COR-L47 (cell line): ENCODE measurements at places on chromosomes 5 and 9.

DNA sequence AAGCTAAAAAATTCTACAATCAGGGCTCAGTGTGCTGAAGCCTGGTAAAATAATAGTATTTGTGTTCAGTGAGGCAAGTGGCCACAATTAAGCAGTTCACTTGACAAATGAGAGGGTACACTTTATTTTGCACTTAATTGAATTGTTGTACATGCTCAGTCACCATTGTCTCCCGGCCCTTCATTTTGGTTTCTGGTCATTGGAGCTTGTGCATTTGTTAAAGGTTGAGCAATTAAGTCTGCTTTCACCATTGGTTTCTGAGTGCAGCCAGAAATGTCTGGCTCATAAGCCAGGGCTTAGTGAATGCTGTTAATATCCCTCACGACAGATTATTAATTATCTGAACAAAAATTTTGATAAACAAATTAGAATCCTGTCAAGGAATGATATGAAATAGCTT lies 89.6 kb downstream of the PRDM6 start:
- DNase-seq, result no peak

DNA sequence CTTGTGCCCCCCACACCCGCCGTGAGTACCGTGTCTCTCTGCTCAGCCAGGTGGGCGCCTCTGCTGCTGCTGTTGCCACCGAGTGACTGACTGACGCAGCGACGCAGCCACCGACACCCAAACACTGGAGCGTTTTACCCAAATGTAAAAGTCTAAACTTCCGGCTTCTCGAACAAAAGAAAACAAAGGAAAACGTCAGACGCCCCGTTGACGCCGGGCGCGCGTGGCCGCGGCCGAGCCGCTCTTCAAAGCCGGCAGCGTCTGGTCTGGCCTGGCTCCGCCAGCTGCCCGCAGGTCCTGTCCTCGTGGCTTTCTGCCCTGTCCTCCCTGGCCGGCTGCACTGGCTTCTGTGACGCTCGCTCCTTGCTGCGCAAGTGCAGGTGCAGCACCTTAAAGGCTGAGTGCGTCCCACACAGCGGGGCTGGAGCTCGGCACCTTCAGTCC lies 41.4 kb upstream of the CLPTM1L start:
- DNase-seq, result peak; percentile 24

GRCh38 chr9:137095664-137096517 lies 9.1 kb downstream of the MAN1B1 start:
- peak; percentile 46 for DNase-seq

DNA sequence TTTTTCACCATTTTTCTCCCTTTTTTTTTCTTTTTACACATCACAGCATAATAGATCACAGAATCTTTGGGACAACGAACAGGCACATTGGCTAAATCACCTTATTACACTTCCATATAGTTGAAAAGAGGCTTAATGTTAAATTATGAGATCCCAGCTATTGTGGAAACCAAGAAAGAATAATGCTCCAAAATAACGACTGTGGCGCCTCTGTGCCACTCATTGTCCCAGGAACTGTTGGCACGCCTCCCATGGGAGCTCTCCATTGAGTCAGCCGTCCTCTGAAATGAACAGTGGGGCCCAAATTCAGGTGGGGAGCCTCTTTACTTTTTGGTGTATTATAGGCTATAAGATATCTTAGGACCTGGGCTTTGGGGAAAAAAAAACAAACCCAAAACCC lies 82.2 kb upstream of the NFIB start:
- DNase-seq, result no peak

DNA sequence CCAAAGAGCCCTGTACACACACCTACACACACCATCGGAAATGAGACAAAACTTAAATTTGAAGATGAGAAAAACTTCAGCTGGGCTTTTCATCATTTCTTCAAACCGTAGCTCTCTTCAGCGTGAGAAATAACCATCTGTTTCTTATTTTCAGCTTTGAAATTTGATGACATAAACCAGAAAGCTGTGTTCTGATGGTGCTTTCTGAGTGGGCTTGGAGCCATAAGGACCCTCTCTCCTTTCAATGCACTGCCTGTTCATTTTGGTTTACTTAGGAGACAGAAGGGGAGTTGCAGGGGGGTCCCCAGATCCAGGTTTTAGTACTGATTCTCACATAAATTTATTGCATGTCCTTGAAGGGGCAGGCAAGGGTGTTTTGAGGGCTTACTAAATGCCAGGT lies 9.5 kb downstream of the FBXO10 start:
- DNase-seq, result no peak

- no peak for DNase-seq
Observed at GRCh38 chr9:91913986-91914385, 36.0 kb downstream of the ROR2 start.

DNA sequence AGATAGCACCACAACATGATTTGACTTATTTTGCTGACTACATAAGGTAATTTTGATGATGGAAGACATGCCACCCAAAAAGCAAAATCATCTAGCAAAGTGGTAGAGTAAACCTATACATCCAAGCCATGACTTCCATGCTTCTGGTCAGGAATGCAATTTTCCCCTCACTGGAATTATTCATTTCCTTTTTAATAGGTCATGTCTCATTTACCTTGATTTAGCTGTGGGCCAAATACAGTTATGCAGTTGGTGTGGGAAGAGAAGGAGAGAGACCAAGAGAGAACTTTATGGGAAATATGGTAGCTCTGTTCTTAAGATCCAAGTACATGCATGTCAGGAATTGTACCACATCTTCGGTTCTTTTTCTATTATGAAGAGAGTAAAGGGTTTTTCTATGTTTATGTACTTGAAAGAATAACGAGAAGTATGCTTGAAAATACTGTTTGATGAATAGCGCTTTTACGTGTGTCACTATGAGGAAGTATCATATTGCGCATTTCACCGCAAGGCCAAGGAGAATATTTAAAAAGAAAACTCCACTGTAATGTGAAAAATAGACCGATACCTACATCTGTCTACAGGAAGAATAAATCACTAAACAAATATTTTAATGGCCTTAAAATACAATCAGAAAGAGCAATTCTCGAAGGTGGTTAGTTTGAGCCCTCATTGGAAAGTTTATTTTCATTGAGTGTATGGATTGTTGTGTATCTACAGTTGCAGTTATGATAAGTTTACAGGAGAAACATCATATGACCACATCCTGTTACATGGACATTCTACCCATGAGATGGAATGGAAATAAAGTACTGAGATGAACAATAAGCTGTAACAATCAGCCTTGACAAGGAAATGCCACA lies 134.0 kb downstream of the FOXD1 start:
- no peak for DNase-seq

GRCh38 chr9:110357505-110357904 lies 19.8 kb upstream of the TXNDC8 start:
- no peak for DNase-seq

DNA sequence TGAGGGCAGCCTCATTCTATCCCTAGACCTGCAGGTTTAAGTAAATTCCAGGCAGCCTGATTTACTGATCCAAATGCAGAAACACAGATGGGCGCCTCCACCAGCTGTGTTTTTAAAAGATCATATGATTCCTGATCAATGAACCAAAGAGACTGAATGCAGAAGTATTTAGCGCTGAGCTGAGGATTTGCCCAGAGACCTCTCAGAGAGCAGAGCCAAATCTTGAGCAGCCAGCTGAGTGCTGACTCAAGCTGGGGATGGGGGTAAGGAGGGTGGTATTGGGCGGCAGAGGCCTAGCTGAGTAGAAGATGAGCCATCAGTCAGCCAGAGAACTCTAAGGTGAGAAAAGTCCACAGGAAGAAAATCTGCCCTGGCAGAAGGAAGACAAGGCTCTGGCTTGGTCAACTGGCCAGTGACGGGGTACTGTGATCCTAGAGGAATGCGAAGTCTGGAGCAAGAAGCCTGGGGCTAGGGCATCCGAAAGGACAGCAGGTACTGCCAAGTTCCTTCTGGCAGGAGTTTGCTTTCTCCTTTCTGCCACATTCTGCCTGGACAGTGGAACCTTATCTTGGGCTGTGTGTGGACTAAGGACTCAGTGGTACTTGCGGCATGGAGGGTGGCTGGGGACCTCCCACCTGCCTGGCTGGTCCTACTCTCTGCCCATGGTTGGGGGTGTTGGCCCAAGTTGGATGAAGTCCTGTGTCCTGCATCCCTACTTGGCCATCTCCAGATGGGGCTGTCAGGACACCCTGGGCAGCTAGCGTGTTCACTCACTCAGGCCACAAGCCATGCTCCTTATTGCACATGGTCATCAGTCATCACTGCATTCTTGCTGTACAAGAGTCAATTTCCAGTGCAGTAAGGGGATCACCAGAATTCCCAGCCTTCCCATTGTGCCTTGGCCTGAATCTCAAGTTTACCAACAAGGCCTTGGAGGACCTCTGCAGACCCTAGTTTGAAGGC lies 34.5 kb upstream of the CDKN2AIPNL start:
- DNase-seq, result no peak

- DNase-seq, result no peak
Observed at GRCh38 chr5:98004463-98004862, 769.0 kb upstream of the RGMB start.

DNA sequence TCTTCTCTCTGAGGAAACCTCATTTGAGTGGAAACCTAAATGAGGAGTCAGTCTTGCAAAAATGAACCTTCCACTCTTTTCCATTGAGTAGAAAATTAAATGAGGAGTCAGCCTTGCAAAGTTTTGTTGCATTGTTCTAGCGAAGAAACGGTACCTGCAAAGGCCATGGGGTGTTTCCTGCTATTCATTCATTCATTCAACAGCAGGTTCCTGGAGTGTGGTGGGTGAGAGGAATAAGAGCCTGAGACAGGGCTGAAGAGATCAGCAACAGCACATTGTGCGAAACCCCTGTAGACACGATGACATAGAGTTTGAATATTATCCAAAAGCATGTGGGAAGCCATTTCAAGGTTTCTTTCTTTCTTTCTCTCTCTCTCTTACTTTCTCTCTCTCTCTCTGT lies 14.6 kb upstream of the SETX start:
- DNase-seq, result no peak

DNA sequence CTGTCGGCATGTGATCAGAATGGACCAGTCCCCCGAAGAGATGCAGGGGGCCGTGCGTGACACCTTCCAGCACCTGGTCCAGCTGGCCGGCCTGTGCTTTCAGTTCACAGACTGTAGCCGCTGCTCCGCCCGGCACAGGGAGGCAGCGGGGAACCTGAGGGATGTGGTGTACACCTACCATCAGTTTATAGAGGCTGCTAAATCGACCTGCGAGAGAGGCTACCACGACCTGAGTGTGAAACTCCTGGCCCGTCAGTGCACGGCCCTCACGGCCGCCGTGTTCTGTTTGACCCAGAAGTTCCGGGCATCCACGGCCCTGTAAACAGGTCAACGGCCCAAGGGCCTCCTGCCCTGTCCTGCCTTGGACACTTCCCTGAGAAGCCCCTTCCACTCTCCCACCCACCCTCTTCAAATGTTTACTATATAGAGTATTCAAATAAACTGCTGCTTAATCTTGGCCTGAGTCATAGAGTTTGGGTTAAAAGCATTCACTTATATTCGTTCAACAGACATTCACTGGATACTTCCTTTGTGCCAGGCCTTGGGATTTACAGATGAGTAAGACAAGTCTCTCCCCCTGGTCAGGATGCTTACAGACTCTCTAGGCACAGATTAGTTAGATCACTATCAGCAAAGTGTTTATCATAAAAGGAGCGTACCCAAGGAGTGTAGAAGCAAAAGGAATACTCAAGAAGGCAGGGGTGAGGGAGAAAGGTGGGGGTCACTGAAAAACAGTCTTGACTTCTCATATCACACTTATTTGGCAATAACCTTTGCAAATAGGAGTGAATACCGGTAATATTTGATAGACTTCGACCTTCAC lies 6.9 kb upstream of the TRMT10B start:
- DNase-seq, result no peak

- DNase-seq, result peak; percentile 10
Observed at GRCh38 chr5:132272311-132273210, 15.1 kb downstream of the PDLIM4 start.

GRCh38 chr5:5278815-5279381 lies 138.8 kb downstream of the ADAMTS16 start:
- no peak for DNase-seq

DNA sequence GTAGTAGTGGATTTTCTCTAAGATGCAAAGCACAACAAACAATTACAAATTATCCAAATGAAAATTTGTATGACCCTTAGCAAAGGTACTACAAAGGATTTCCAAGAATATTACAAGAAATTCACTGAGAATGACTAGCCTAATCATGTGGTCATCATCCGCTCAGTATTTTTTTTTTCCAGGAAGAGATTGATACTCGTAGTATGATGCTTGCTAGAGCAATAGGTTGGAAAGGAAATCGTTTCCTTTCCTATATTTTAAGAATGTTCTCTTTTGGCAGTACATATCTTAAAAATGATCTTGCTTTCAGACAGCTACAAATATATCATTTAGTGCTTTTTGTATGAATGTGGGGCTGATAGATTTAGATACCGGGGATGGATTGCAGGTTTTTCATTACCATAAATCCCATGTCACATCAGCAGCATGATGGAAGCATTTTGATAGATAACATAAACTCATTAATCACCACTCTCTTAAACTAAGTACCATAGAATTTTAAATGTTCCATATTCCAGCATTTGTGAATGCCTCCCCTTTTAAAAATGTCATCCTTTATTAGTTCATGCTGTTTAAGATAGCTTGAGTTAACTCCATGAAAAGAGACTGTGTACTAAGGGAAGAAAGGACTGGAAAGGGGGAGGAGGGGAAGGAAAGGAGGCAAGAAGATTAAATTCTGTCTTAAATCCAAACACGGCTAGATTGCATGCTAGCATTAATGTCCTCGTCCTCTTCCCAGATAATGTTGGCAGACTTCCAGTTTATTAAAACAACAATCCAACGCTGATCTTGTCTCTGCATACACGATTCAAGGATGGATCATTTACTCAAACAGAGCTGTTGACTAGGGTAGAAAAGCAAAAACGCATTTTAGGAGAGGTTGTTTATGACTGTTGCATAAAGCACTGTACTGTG lies 311.7 kb upstream of the ZNF608 start:
- peak; percentile 65 for DNase-seq

- DNase-seq, result no peak
Observed at GRCh38 chr9:21779397-21779796, 23.0 kb upstream of the MTAP start.

GRCh38 chr5:181211208-181211607 lies 6.2 kb upstream of the TRIM7 start:
- DNase-seq, result no peak

- no peak for DNase-seq
Observed at GRCh38 chr9:22739712-22740111, 293.1 kb downstream of the DMRTA1 start.

- no peak for DNase-seq
Observed at GRCh38 chr5:109694451-109694891, 4.7 kb downstream of the MAN2A1 start.

- no peak for DNase-seq
Observed at GRCh38 chr9:97237311-97237786, 70.1 kb upstream of the CCDC180 start.

DNA sequence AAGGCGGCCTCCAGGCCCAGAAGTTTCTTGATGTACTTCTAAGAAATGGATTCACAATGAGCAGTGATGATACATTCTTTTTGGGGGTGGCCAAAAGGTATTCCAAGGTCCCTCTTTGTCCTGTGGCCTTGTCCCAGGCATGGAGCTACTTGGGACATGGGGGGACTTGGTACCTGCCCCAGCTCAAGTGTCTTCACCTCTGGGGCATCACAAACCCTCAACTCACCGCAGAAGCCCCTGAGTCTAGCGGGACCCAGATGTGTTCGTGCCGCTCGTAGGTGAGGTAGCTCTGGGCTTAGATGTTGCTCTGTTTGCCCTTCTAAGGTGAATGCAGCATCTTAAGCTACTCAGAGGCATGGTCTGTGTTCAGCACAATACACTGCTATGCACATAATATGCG lies 338.0 kb upstream of the IRX4 start:
- no peak for DNase-seq

- DNase-seq, result no peak
Observed at GRCh38 chr9:95049761-95050160, 267.7 kb downstream of the FANCC start.
